Type B pancreatic cell (in vitro differentiated cells): ENCODE measurements at places on chromosomes 3 and 15. TPM values are rescaled to one million over a fixed set of nuclear protein-coding genes. Genes with fewer than 3 reads are reported as not detected.
A peak's percentile ranks its signal among the peaks of the same experiment; 100 is the strongest.

DNA sequence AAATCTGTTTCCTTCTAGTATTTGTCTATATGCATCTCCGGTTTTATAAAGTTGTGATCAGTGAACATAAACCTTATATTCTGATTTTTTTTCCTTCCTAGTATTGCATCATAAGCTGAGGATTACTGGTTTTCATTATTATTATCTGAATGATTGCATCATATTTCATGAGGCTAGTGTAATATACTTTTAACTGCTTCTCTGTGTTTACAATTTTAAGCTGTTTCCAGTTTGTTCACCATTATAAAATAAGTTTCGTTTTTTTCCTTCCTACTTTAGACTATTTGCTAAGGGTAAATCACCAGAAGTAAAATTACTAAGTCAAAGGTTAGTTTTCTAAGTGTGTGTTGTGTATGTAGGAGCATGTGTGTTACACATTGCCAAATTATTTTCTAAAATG lies 20.2 kb downstream of the SEMA6D start:
- no peak for DNase-seq

GRCh38 chr3:82558081-82558480 lies 796.6 kb upstream of the GBE1 start:
- no peak for DNase-seq

- DNase-seq: no peak
Observed at GRCh38 chr3:151377768-151378385, 6.7 kb downstream of the P2RY12 start.

GRCh38 chr15:47813748-47814384 lies 96.6 kb downstream of the SEMA6D start:
- no peak for DNase-seq

DNA sequence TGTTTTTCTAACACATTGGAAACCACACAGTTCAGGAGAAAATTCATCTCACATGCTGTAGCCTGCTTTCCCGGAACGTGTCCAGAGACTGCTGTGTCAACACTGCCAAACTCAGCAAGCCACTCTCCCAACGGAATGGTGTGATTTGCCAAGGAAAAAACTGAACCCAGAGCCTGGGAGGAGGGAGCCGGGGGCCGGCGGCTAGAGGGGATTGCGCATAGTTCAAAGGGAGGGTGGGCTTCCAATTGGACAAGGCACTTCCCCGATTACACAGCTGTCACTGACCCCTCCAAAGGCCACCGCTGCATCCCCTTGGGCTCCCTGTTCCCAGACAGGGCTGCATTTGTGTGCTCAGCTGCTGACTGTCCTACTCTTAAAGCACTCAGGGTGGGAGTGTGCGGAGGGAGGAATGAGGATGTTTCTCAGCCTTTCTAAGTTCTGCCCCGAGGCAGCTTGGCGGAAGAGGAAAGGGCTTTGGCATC lies 256.2 kb downstream of the ZNF621 start:
- DNase-seq: no peak

- no peak for DNase-seq
Observed at GRCh38 chr15:50996641-50997040, 88.2 kb downstream of the AP4E1 start.

DNA sequence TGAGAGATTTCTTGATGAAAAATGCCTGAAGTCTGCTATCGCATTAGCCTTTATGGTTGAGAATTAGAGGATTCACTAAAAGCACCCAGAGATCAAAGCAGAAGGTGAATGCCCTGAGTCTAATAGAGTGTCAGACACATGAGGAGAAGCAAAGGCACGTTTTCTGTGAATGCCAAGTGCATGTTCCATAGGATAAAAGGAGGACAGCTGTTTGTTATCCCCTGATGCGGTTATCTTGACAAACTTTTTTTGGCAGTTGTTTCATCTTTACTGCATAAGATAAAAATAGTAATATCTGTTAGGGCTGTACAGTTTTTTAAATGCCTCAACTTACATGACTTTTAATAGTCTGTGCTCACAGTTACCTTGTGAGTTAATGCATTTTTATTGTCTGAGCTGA lies 65.3 kb upstream of the CD96 start:
- no peak for DNase-seq

- DNase-seq: no peak
Observed at GRCh38 chr3:184196536-184196935, 10.5 kb downstream of the ABCF3 start.

DNA sequence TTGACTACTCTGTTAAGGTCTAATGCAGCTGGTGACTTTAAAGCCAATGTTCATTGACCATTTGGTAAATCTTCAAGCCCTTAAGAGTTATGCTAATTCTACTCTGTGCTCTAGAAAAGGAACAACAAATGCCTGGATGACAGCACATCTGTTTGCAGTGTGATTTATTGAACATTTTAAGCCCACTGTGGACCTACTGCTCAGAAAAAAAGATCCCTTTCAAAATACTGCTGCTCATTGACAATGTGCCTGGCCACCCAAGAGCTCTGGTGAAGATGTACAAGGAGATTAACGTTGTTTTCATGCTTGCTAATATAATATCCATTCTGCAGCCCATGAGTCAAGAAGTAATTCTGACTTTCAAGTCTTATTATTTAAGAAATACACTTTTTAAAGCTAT lies 110.8 kb downstream of the TBC1D5 start:
- DNase-seq: no peak

DNA sequence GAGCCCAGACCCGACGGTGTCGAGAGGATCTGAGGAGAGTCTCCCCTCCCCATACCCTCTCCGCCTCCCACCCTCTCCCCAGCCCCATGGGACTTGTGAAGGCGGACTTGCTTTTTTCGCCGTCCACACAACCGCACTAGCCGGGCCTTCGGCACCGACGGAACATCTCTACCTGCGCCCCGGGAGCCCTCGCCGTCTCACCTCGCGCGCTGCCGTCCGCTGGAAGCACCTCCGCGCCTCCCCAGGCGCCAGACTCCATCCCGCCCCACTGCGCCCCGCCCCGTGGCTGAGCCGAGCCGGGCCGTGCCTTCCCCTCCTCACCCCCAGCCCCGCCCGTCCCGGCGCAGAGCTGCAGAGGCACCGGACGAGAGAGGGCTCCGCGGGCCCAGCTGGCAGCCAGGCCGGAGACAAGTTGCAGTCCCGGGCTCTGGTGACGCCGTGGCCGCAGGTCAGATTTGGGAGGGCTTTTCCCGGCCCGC lies at the start of the genes DUOX1 and DUOXA1:
Gene DUOX1, plus strand, starts transcription at position 344 of the 479 bp plus-strand sequence. CDS start 1,973 bp downstream, outside the sequence.
Gene DUOXA1, minus strand, starts transcription at position 229 of the 479 bp plus-strand sequence. CDS start 6,865 bp downstream, outside the sequence.
- no peak for DNase-seq

DNA sequence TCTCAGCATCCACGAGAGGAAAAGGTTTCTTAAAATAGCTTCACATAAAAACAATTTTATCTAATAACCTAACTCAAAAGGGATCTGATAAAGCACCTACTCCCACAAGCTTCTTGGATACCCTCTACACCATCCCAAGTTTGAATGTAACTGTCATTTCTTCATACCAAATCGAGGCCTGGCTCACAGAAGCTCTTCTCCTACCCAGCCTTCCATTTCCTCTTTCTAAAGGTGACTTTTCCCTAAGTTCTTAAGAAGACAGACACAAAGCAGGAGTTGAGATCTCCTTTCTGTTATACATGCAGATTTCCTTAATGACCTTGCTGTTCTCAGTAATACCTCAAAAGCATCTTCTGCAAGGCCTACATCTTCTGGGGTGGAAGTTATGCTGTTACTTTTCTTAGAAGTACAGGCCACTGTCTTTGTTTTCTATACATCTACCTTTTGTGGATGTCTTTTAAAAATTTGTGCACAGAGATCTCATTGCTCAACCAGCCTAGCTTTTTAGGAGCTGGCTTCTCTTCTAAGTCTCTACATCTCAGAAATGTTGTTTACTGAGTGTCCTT lies 3.4 kb upstream of the LRRIQ4 start:
- DNase-seq: no peak

DNA sequence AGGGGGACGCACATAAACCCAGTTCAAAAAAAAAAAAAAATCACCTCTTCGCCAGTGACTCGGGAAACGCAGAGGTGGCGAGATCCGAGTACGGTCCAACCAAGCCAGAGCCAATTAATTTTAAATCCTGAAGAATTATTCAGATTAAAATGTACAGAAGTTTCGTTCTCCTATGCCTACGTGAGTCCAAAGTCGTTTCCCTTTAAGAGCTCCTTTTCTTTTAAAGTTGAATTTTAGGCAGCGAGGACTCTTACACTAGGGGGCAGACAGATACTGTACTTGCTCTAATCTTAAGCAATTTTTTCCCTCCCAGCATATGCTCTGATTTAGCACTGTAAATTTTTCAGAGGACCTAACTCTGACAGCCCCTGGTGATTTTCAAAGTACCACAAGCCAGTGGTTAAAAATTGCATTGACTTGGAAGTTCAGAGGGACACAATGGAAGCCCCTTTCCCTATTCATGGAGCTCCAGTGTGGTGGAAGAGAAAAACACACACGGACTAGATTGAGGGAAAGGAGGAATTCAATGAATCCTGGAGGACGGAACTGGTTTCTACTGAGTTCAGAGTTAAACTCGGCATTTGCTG lies 3.3 kb upstream of the NR2F2 start:
- no peak for DNase-seq

GRCh38 chr3:129558772-129559564 lies 16.0 kb downstream of the H1-8 start:
- no peak for DNase-seq

- no peak for DNase-seq
Observed at GRCh38 chr15:59764775-59765174, 75.7 kb upstream of the BNIP2 start.

DNA sequence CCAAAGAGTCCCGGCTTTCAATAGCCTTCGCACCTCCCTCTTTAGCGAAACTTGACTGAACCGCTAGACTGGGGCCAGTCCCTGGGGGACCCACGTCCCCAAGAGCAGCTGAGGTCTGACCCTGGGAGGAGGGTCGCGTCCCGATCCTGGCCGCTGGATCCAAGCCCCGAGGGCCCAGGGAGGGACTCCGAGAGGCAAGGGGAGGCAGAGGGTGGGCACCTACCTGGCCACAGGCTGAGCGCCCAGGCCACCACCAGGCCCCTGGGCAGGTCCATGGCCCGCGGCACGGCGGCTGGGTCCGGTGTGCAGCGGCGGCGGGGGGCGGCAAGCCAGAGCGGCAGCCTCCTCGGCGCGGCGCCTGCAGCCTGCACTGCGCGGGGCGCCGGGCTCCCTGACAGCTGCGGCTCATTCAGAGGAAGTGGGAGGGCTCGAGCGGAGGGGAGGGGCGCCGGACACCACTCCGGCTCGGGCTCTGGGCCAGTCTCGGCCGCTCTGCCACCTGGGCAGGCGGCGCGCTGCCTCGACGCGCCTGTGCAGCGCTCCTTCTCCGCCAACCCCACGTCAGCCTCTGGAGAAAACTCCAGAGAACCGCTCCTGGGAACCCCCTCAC lies at the start of gene ITGA11:
Gene ITGA11, minus strand, starts transcription at position 372 of the 610 bp plus-strand sequence. Its CDS starts 97 bp downstream, at position 275.
- DNase-seq: peak; percentile 69

GRCh38 chr15:73366766-73367623 lies 1.8 kb downstream of the HCN4 start:
- DNase-seq: no peak

- no peak for DNase-seq
Observed at GRCh38 chr3:138230525-138230924, 43.4 kb downstream of the ARMC8 start.

GRCh38 chr3:193842832-193843473 lies 249.9 kb downstream of the OPA1 start:
- no peak for DNase-seq

GRCh38 chr3:143183665-143183964 lies 64.0 kb downstream of the CHST2 start:
- DNase-seq: no peak

GRCh38 chr3:30341851-30342250 lies 264.6 kb upstream of the TGFBR2 start:
- DNase-seq: no peak

The DPPA2 gene
- 0.36 TPM in 1 of 2 replicates, not detected in the other for total RNA-seq

The SNTN gene
- not detected in 2 replicates for total RNA-seq

The GOLIM4 gene
- total RNA-seq: 29.9 and 36.6 TPM in 2 replicates

The WDR93 gene
- 0.29 and 1.5 TPM in 2 replicates for total RNA-seq

The IMPG2 gene
- total RNA-seq: 0.43 and 0.53 TPM in 2 replicates

The SAMMSON gene
- total RNA-seq: not detected in 2 replicates

The COPS2 gene
- total RNA-seq: 71.1 and 86.5 TPM in 2 replicates
